ENCODE measurements at places on chromosomes 3 and 15. TPM values are rescaled to one million over a fixed set of nuclear protein-coding genes. Genes with fewer than 3 reads are reported as not detected.
A peak's percentile ranks its signal among the peaks of the same experiment; 100 is the strongest.

Gene WDR93
- not detected for total RNA-seq

Gene FSIP1
- 0.68 TPM for total RNA-seq

Gene PROS1
- total RNA-seq = 1.7 TPM

Gene TMF1
- total RNA-seq = 42.1 TPM

GRCh38 chr3:128563439-128563838 is 70.4 kb upstream of the GATA2 start:
- DNase-seq = no peak

- peak; percentile 67 for DNase-seq
Measured at GRCh38 chr3:108477511-108478147, 32.8 kb downstream of the MYH15 start.

DNA sequence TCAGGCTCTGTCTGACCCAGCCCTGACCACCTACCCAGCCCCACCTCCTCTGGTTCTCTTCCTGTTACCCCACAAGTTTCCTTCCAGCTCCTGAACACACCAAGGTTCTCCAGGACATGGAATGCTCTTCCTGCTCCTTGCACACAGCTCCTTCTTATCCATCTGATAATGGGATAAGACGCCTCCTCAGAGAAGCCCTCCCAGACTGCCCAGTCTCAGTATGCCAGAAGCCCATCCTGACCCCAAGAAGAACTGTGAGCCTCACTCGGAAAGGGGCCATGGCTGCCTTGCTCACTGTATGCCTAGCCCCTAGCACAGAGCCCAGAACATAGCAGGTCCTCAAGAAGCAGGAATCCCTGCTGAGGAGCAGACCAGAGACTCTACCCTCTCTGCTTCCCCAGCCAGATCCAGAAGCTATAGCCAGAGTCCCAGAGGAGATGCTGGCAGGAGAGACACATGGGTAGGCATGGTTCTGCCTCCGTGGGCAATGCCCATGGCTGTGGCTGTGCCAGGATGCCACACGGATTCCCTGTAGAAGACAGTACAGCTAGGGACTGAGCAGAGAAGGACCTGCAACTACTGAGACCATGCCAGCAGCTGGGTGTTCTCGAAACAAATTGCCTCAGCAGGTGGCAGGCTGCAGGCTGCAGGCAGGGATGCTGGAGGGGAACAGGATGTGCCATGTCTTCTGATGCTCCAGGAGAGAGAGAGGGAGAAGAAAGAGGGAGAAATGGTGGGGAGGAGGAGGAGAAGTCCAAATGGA is 74.0 kb upstream of the LINGO1 start:
- DNase-seq = no peak

GRCh38 chr3:37291275-37291700 is 116.9 kb upstream of the LRRFIP2 start:
- no peak for DNase-seq

GRCh38 chr3:119637679-119638477 is 22.5 kb downstream of the POPDC2 start:
- no peak for DNase-seq

DNA sequence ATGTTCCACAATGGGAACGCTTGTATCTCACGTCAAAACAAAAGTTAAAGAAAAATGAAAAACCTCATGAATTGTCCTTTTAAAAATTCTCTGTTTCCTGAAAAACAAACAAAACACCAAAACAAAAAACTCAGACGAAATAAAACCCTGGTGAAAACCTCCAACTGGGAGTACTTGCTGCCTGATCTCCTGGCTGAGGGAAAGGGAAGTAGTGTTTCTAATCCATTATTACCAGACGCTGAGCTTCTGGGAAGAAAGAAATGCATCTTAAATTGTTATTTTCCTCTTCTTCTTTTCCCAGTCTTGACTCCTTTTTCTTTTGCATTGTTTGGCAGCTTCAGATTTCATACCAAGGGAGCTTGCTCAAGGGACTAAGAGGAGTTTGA is 243.2 kb upstream of the RGMA start:
- no peak for DNase-seq

DNA sequence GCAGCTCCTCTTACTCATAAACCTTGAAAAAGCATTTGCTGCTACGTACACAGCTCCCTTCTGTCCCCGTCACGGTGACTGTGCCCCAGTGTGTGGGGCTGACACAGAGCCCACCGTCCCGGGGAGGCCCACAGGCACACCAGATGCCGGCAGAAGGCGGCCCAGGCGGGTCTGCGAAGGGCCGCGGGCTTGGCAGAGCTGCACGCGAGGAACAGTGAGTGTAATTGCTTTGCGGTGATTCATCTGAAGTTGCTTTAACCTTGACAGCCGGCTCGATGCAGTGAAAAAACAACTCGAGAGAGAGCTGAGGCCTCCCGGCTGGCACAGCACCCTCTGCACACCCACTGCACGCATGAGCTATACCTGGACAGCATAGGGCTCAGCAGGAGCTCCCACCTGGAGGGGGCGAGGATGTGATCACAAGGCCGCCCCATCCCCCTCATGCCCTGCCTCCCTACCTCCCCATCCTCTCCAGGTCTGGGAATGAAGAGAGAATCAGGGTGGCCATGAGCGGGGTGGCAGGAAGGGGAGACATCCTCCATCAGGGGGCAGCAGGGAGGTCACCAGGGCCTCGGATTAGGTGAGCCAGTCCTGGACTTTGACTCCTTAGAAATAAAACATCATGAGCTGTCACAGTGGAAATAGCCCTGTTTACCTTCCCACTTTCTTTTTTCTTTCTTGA is 172.7 kb downstream of the MEGF11 start:
- DNase-seq = no peak

GRCh38 chr15:84600331-84600686 is 500 bp upstream of the ZSCAN2 start:
- peak; percentile 70 for DNase-seq
